Activated CD4-positive, alpha-beta T cell treated with anti-CD3 and anti-CD28 coated beads, Interleukin-2, Interleukin-6, amounts not matched to agents 100 ng/mL and 50 ng/mL, durations not matched to agents 16 hours and 8 hours (primary cell): ENCODE measurements at places on chromosomes 1 and 21.

GRCh38 chr1:19037659-19038058 lies 81.2 kb upstream of the IFFO2 start:
- DNase-seq = no peak

GRCh38 chr1:10635085-10635896 lies 160.5 kb downstream of the PEX14 start:
- no peak for DNase-seq

GRCh38 chr1:13793088-13793730 lies 93.2 kb downstream of the PRDM2 start:
- DNase-seq = no peak

- no peak for DNase-seq
These were observed 184.5 kb downstream of the TGFBR3 start for GRCh38 chr1:91701472-91701869.
